ENCODE measurements at places on chromosomes 1 and 21. TPM values are rescaled to one million over a fixed set of nuclear protein-coding genes. Genes with fewer than 3 reads are reported as not detected.

DNA sequence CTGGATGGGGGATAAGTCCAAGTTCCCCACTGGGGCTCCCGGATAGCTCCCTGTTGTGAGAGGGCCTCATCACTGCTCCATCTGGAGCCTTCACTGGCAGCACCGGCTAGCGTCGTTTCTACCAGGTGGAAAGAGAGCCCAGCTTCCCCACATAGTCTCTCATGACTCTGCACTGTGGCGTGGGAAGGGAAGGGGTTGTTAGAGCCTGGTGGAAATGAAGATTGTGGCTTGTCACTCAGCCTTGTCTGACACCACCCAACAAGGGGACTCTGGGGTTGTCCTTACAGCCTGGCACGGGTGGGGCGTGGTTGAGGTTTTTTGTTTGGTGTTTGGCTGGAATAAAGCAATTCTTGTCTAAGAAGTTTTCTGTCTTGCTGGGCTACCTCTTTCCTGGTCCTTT, 94.6 kb downstream of the ADARB1 start:
- DNase-seq, result no peak

DNA sequence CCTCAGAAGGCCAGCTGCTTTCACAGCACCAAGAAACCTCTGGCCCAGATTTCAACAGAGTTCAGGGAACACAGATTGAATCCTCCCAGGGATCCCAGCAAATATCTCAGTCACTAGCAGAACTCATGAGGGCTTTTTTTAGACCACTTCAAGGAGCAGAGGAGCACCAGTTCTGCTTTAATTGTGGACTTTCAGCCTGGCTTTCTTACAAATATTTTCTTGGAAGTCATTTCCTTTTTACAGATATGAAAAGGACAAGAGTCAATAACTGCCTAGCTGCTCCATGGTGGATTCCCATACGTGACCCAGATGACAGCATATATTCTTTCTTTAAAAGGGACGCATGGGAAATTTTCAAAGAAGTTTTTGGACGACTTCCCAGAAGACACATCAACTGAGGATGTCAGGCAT, 6.4 kb upstream of the LRRC8B start:
- no peak for DNase-seq

DNA sequence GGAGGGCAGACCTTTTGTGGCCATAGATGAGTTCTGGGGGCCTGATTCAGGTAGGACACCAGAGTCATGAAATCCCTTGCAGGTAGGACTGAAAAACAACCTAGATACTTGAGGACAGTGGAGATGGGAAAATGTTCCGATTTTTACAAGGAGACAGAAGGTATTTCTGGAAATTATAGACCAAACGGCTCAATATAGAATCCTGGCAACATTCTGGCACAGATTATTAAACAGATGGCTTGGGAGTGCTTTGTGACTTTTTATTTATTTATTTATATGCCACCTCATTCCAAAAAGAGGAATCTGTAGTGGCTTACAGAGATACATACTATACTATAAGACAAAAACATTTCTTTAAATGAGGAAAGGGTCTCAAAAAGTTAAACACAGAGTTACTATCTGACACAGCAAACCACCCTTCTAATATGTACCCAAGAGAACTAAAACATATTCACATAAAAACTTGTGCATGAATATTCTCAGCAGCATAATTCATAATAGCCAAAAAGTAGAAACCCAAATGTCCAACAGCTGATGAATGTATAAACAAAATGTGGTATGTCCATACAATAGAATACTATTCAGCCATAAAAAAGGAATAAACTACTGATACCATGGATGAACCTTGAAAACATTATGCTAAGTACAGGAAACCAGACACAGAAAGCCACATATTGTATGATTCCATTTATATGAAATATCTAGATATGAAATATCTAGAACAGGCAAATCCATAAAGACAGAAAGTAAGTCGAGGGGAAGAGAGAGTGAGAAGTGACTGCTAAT, 49.8 kb downstream of the CDK18 start:
- DNase-seq, result no peak

DNA sequence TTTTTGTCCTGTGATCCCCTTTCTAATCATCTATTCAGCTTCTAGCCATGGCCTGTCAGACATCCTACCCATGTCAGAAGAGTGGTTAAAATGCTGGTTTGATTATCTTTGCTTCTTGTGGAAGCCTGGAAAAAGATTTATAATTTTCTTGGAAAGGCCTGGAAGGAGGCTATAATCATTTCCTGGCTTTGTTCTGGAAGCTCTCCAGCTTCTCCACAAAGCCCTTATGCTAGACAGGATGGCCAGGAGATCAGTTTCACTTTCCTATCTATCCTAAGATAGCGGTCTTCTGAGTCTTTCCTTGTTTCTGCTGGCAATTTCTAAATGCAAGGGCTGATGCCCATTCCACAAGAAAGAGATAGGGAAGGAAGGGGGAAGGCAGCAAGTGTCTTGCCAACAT, 90.9 kb upstream of the SLC44A3 start:
- peak; percentile 44 for DNase-seq

DNA sequence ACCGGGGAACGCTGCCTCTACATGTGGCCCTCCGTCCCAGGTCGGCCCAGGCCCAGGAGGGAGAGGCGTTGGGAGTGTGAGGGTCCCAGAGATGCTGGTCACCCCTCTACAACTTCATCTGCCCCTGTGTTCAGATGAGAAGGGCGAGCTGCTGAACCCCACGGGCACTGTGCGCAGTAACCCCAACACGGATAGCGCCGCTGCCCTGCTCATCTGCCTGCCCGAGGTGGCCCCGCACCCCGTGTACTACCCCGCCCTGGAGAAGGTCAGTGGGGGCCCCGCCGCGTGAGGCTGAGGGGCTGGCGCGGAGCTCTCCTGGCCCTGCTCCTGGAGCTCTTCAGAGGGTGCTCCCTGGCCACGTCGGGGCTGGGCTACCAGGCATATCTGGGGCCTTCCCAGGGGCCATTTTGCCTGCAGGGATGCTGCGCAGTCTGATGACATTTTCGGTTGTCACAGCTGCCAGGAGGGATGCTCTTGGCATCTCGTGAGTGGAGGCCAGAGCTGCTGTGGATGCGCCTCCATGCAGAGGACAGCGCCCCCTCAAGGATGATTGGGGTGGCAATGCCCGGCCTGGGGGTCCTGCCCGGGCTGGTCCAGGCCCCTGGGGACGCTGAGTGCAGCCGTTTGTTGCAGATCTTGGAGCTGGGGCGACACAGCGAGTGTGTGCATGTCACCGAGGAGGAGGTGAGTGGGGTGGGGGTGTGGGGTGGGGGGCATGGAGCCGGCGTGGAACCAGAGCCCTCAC, 68.6 kb downstream of the PIK3CD start:
- DNase-seq, result no peak

DNA sequence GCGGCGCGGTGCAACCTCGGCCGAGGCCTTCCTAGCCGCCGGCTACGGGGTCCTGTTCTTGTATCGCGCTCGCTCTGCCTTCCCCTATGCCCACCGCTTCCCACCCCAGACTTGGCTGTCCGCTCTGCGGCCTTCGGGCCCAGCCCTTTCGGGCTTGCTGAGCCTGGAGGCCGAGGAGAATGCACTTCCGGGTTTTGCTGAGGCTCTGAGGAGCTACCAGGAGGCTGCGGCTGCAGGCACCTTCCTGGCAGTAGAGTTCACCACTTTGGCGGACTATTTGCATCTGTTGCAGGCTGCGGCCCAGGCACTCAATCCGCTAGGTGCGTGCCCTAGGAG, 379 bp downstream of the PPCS start:
- DNase-seq, result peak; percentile 55

DNA sequence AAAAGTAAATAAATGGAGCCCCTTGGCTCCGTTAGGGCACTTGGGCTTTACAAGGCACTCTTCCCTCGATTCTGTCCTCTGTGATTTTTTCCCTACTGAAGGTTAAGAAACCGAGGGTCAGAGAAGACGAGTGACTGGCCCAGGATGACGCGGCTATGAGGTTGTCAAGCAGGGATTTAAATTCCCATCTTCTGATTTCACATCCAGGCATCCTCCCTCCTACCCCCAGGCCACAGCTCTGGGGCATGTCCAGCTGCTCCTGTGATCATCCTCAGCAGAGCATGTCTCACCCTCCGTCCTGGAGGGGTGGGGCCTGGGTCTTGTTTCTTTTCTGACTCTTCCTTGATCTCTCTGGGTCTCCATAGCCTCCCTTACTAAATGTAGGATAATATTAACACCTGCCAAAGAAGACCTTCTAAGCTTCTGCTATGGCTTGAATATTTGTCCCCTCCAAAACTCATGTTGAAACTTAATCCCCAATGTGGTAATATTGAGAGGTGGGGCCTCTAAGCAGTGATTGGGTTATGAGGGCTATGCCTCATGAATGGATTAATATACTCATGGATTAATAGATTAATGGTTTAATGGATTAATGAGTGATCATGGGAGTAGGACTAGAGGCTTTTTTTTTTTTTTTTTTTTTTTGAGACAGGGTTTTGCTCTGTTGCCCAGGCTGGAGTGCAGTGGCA, 4.6 kb downstream of the CRYBG2 start:
- DNase-seq, result peak; percentile 89

DNA sequence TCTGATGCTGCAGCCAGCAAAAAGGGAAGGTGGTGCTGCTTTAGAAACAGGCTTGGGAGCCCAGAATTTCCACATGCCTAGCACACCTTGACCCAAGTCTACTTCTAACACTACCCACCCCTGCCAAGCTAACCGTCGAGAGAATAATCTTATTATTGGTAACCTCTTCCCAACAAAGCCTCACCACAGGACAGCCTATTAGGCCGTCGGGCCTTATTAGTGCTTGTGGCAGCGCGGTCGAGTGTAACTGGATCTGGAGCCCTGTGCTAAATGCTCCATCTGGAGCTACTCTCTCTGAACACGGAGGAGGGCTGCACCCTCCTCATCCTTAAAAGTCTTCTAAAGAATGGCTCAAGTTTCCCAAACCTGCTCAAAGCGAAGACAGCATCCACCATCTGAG, 165.5 kb upstream of the NFIA start:
- no peak for DNase-seq

DNA sequence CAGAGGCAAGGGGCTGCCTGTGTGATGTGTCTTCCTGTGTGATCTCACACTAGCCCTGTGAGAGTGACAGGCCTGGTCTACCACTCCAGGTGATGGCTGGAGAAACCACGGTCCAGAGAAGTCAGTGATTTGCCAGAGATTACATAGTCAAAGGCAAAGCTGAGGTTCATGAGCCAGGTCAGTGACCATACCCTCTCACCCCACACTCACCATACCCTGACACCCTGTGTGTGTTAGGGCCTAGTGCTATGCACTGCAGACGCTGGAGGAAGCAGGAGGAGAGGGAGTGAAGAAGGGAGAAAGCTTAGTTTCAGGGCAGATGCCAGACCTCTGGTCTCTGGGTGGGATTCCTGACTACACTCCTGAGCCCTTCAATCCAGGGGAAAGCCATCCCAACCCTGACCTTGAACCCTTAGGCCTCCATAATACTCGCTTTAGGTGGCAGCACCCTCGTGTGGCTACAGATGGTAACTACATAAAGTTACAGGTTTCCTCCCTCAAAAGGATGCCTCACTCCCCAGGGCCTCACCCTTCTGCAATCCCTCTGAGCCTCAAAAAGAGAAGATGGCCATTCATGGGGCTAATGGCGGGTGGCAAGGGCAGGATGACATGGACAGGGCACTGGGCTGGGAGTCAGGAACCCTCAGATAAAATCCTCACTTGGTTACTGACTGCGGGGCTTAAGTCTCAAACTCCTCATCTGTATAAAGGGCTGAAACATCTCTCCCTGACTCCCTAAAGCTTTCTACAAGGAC, 20.8 kb upstream of the SDC3 start:
- DNase-seq, result peak; percentile 40

DNA sequence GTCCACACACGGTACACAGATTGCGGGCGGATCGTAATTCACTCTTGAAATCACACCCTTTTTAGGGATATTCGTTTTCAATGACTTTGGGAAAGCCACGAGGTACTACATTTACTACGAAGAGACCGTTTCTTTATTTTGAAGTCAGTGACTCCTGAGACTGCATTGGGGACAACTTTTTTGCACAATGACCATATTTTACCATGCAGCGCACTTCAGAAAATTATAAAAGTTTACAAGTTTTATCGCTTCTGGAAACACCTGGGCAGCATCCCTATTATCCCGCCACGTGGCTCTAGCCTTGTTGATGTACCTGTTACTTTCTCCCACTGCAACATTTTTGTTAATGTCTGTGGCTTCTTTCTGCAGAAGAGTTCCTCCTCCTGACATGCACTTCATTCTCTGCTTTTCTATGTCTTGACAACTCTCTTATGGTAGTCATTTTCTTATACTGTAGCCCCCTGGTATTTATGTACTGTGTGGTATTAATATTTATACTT, 1.3 kb upstream of the AKT3 start:
- DNase-seq, result no peak

GRCh38 chr1:178408871-178409270, 87.9 kb downstream of the CLEC20A start:
- DNase-seq, result peak; percentile 26

GRCh38 chr1:5448486-5448885, 543.7 kb downstream of the NPHP4 start:
- no peak for DNase-seq

- no peak for DNase-seq
Measured at GRCh38 chr1:27086026-27086425, 68.9 kb downstream of the SLC9A1 start.

DNA sequence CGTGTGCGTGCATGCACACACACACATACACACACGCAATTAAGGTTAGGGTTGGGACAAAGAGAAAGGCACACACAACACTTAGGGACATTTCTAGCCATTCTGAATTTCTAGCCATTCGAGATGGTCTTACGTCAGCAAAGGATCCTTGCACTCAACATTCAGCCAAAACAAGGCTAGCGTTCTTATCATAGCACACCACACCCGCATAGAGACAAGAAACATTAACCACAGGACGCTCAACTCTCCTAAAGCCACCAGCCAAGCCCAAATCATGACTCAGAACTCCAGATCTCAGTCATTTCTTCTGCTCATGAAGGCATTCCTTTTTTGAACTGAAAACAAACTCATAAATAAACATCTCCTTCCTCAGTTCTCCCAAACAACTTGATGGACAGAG, 106.8 kb downstream of the LMO4 start:
- DNase-seq, result peak; percentile 7

GRCh38 chr1:18734461-18735223, 104.0 kb downstream of the PAX7 start:
- DNase-seq, result no peak

CLCA2 gene
- total RNA-seq, result 0.17 TPM

SAMD11 gene
- 20.1 TPM for total RNA-seq

PLPP3 gene
- total RNA-seq, result 9.9 TPM

NEXN gene
- 6.4 TPM for total RNA-seq

OR10T2 gene
- total RNA-seq, result not detected

USH2A gene
- total RNA-seq, result 0.05 TPM

RGS7 gene
- not detected for total RNA-seq

CRYZL1 gene
- 18.9 TPM for total RNA-seq

ELF3 gene
- 277 TPM for total RNA-seq
